ENCODE measurements at places on chromosomes 11 and 22.

DNA sequence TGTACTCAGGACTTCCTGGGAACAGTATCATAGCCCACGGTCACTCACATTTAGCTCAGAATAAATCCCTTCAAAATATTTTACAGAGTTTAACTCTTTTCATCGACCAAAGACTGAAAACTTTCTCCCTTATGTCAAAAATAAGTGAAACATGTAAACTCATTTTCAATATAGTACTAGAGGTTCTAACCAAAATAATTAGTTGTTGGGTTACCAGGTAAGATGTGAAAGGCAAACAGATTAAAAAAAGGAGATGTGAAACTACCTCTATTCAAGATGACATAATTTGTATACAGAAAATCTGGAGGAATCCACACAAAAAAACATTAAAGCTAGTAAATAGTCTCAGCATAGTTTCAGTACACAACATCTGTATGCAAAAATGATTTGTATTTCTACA is 20.3 kb downstream of the XKR3 start:
- no peak for DNase-seq

DNA sequence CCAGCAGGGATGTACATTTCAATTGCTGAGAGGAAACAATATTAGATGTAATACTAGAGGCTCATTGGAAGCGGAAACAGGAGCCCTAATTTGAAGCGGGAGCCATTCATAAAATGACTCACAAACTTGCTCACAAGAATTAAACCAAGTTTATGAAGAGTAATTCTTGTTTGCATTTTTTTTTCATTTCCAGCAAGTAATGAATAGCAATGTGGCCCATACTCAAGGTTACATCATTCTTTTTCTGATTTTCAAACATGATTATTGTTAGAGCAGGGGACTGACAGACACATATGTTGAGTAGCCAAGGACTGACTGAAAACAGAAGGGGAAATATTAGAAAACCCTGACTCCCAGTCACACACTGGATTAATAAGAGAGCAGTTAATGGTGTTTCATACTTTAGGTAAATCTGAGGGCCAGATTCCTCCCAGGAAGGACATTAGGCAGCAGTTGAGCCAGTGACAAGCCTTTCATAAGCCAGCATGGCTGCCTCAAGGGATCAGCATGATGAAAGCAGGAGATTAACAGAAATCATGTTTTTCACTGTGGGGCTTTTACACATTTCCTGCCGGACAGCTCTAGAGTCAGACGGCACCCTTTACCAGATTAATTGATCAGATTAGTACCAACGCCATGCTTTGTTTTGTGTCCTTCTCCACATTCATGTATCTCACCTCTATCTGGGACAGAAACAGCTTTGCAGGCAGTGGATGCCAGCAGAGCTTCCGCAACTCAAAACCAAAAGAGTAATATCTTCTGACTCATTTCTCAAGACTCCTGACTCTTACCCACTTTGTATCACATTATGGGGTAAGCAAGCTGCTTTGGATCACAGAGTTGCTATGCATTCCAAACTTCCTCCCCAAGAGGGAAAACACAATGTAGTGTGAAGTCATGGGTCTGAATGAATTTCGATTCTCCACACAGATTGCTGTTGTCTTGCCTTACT is 831.6 kb downstream of the KCNA4 start:
- DNase-seq = no peak

- no peak for DNase-seq
Observed at GRCh38 chr22:49462795-49463194, 364.9 kb downstream of the BRD1 start.

- DNase-seq = no peak
Observed at GRCh38 chr22:40690370-40690769, 11.1 kb downstream of the MCHR1 start.

DNA sequence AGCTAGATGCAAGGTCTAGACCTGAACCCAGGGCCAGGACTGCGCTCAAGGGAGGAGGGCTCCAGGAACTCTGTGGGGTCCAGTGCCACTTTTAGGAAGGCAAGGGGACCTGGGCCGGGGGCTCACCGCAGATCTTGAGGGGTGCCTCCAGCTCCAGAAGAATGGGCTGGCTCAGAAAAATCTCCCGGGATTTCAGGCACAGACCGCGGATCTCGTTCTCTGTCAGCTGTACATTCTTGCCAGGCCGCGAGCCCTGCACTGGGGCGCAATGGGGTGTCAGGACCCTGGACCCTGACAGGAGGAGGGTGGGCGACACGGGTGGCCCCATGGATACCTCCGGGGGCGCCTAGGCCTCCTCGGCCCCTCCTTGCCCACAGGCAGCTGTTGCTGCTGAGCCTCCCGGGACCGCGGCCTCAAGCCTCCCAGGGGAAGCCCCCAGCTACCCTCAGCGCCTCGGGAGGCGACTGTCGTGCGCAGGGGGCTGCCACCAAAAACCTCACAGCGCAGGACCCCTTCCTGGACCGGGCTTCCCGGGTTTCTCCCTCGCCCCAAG is 640 bp downstream of the PPP1CA start:
- no peak for DNase-seq

DNA sequence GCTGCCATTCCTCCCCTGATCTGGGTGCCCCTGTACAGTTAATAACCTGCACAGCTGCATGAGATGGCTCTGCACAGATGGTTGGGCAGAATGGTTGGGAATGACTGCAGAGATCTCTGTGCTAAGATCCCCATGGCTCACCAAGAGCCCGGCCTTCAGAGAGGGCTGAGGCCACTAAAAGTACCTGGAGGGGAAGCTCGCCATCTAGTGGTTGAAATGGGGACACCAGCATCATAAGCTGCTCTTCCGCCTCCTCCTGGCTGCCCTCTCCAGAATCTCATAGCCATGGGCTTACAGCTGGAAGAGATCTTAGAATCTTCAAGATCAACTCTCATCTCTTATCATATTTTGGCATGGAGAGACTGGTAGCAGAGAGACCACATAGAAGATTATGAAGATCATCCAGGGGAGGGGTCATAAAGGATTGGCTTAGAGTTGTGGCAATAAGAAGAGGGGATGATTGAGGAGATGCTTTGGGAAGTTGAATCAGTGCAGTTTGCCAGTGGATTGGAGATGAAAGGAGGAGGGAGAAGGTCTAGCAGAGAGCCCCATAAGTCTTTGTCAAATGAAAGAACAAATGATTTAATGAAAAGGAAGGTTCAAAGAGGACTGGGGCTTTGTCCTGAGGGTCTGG is 22.0 kb upstream of the TLCD5 start:
- peak; percentile 51 for DNase-seq

- no peak for DNase-seq
Observed at GRCh38 chr11:3840004-3840869, 522 bp downstream of the RHOG start.

GRCh38 chr11:128336203-128336602 is 251.2 kb downstream of the ETS1 start:
- no peak for DNase-seq
